ENCODE measurements at places on chromosomes 5 and 9.

- DNase-seq: no peak
These were observed 60.6 kb downstream of the KDM4C start for GRCh38 chr9:6818292-6818922.

DNA sequence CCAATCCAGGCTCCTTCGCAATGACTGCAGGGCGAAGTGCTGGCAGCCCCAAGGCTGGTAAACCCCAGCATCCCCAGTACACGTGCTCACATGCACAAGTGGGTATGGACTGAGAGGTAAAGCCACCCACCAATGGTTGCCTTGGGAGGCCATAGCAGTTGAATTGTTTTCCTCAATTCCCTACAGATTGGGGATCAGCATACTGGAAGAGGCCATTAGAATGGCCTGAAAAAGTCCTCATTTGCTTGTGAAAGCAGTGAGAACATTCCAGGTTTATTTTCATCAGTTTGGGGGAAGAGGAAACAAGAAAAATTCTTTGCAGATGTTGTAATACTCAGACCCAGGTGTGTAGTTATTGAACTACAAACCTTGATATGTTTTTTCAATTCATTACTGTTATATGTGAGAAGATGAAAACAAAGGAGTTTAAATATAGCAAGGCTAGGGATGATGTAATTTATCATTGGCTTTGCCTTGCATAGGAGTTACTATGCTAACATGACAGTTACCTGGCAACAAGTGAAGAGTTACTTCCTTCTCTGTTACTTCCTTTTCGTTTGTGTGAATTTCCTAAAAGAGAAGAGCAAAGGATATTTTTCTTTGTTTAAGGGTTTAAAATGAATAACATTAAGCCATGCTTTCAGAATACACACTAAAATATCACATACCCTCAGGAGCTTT is 36.4 kb downstream of the MTMR12 start:
- DNase-seq: no peak

- no peak for DNase-seq
These were observed 44.6 kb downstream of the FOCAD start for GRCh38 chr9:20728493-20729220.

- no peak for DNase-seq
These were observed 35.7 kb upstream of the TMEM161B start for GRCh38 chr5:88304356-88304755.

- no peak for DNase-seq
These were observed 52.3 kb upstream of the ICE1 start for GRCh38 chr5:5370059-5370774.

GRCh38 chr9:89174291-89174690 is 4.3 kb downstream of the SHC3 start:
- DNase-seq: no peak

DNA sequence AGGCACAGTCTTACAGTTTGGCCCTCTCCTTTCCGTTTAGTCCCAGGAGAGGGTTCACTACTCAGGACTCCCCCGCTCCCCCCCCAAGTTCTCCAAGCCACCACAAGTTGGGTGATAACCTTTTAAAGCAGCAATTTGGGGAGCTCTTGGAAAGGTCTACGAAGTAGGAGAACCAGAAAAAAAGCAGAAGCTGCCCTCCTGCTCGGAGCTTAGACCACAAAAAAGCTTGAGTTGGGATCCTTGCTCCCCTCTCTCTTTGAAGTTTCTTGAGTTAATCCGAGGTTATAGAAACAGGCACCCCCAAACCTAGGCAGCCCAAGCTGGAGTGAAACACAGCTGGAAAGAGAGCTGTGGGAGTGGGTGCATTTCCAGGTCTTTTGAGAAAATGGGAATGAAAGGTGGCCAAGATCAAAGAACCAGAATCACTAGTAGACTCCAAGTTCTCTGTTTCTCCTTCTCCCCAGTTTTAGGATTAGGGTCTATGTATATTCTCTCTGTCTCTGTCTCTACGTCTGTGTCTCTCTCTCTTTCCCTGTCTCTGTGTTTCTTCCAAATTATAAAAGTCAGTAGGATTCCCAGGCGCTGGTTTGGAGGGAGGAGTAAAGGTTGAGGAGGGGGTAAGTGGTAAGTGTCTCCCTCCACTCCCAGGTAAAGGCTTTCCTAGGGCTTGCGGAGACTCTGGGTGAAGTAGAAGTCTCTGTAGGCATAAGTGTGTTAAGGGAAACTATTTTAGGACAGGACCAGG is 2.8 kb downstream of the LHX2 start:
- no peak for DNase-seq

GRCh38 chr5:177531209-177531940 is 14.6 kb upstream of the DDX41 start:
- no peak for DNase-seq

- no peak for DNase-seq
These were observed 265.5 kb upstream of the ADAMTSL1 start for GRCh38 chr9:18208166-18209059.

DNA sequence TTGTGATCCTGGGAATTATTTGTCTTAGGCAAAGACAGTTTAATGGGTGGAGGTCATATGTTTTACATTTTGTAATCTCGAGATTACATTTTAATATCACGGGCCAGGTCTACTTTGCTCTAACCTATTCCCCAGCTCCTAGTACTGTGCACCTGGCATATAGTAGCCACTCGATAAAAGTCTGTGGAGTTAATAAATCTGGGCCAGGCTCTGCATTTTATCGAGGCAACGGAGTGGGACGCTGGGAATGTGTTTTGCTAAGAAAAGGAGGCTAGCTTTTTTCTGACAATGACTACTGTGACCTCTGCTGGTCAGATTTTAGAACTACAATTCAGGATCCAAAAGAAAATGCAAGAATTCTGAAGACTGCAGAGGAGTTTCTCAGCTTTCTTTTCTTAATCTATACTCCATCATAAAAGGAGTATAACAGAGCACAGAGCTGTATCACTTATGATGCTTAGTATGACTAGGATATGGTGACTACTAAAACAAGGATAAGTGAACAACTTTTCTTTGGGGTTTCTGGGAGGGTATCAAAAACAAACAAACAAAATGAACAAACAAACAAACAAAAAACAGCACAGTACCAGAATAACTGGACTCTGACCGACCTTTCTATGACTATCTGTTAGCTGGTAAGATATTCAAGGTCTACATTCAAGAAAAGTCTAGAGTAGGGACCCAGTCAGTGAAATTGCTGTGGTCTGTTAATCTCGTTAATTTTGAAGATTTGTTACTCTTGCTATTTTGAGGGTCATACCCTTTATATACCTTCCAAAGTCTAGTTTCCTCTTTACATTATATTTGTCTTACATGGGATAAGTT is 46.1 kb upstream of the CER1 start:
- DNase-seq: peak; percentile 53

- no peak for DNase-seq
These were observed 929 bp upstream of the PLPP6 start for GRCh38 chr9:4661165-4661564.

DNA sequence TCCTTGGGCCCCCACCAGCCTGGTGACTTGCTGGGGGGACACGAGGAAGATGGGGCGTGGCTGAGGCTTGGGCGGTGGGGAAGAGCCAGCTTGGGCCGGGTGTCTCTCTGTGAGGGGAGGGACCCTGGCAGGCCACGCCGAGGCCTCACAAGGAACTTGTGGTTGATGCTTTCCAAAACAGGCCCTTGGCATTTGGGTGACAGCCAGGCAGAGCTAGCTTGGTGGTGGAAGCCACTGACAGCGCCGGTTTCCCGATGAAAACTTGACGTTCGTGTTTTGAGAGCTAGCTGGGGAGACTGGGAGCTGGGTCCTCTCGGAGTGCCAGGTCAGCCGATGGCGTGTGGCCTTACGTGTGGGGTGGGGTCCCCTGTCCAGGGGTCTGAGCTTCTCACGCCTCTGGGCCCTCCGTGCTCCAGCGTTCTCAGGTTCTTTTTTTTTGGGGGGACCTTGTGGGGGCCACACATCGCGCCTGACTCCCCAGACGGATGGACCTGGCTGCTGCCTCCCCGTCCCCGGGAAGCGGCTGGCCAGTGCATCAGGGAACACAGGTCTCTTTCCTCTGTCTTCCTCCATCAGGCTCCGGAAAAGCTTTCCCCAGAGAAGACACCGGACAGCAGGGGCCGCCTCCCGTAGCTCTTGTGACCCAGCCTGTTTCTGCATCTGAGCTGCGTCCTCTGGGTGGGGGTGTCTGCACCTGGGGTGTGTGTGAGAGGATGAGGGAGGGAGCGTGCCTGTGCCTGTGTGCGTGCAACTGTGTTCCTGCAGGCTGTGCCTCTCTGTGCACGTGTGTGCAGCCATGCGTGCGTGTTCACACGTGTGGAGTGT is 129.3 kb upstream of the LPCAT1 start:
- DNase-seq: no peak

GRCh38 chr9:109640580-109641371 is 139.2 kb upstream of the PALM2AKAP2 start:
- DNase-seq: peak; percentile 11

DNA sequence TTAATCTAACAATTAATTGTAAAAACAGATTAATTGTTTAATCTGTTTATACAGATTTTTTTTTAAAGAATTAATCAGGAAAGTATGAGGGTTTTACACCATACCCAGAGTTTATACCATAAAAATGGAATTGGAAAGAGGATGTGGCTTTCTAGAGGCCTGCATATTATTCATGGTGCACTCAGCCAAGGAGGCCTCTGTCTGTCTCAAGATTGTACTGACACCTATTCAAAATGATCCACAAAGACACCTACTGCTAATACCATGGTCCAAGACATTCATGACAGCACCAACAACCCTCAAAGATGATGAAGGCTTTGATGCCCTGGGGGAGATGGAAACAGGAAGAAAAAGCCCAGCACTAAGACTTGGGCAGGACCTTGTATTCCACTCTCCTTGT is 58.1 kb upstream of the MAST4 start:
- no peak for DNase-seq

All from cerebellum (tissue), 4 donors.